ENCODE measurements at places on chromosomes 5 and 9.

GRCh38 chr5:178388386-178389025 is 155.9 kb upstream of the PHYKPL start:
- no peak for DNase-seq

DNA sequence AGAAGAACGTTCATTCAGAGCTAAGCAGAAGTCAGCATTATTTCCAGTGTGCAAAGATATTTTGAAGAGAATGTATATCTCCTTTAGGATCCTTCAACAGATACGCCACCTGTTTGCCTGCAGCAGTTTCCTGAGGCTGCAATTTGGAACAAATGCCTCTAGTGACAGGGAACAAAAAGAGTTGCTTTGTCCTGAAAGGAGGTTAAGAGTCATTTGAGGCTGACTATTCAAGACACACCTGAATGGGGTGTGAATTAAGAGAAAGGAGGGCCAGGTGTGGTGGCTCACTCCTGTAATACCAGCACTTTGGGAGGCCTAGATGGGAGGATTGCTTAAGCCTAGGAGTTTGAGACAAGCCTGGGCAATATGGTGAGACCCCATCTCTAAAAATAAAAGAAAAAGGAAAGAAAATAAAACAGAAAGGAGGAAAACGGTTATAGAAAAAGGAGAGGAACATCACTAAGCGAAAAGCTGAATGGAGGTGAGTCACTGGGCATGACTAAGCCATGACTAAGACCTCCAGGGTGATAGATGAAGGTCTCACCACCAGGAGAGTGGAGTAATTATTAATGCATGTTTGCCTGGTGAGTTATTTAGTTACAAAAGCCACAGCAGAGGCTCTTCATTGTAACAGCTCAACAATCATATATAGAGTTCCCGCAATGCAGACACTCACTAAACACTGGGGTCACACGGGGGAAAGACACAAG is 255.2 kb upstream of the TNC start:
- no peak for DNase-seq

- DNase-seq: no peak
Observed at GRCh38 chr9:8926461-8926860, 1126.9 kb upstream of the DMAC1 start.

GRCh38 chr9:96100385-96101300 is 201.3 kb downstream of the HSD17B3 start:
- no peak for DNase-seq

- DNase-seq: no peak
Observed at GRCh38 chr5:31273161-31273560, 79.7 kb downstream of the CDH6 start.

- DNase-seq: no peak
Observed at GRCh38 chr5:44943647-44944046, 134.9 kb downstream of the MRPS30 start.

DNA sequence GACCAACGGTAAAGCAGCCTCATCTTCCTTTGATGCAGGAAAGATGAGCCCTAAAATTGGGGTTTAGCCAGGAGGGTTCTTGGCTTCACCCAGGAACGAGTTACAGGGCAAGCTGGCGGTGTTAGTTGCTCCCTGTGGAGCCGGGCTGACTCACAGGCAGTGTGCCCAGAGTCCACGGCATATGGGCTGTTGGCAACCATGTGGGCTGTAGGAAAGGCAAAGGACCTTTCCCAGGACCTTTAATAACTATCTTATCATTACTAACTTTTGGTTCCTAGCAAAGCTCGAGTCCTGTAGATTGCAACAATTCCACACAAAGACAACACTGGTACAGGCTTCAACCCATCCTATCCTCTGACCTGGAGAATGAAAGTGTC is 29.8 kb upstream of the CLPTM1L start:
- no peak for DNase-seq

- no peak for DNase-seq
Observed at GRCh38 chr5:151550146-151550545, 41.0 kb downstream of the FAT2 start.

- DNase-seq: no peak
Observed at GRCh38 chr5:78005021-78005785, 229.1 kb upstream of the TBCA start.

- no peak for DNase-seq
Observed at GRCh38 chr9:131491001-131491710, 11.6 kb upstream of the POMT1 start.

GRCh38 chr9:86966852-86967511 is 19.7 kb upstream of the GAS1 start:
- no peak for DNase-seq

GRCh38 chr5:66247176-66247960 is 103.3 kb downstream of the SREK1 start:
- no peak for DNase-seq

DNA sequence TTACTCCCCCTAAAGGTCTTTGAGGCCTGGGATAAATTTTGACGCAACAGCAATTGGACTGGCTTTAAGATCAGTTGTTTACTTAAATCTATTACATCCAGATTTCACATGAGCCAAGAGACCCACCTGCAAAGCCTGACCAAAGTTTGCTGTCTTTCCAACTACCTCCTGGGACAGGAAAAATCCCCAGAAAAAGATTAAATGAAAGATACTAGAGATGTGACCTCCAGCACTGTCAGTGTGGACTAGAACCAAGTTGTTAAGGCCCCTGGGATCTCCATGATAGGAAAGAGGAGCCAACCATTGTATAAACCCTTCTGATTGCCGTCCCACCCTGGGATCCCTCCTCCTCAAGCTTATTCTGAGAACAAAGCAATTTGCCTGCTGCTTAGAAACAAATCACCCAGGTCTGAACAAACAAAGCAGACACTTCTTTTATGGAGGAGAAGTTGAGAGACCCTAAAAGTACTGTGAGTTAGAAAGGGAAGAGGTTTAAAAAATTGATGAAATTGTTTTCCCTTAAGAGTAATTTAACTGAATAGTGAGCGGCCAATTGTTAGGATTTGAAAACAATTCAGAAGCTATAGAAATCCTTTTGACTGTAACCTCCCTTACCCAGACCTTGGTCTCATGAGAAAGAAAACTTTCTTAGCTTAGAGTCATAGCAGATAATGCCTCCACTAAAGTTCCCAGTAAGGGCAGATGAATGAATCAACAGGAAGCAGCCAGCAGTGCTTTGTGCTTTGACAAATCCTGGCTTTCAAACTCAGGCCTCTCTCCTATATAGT is 255.2 kb downstream of the TMEM167A start:
- DNase-seq: no peak

GRCh38 chr5:180628211-180628610 is 21.2 kb downstream of the FLT4 start:
- DNase-seq: no peak

DNA sequence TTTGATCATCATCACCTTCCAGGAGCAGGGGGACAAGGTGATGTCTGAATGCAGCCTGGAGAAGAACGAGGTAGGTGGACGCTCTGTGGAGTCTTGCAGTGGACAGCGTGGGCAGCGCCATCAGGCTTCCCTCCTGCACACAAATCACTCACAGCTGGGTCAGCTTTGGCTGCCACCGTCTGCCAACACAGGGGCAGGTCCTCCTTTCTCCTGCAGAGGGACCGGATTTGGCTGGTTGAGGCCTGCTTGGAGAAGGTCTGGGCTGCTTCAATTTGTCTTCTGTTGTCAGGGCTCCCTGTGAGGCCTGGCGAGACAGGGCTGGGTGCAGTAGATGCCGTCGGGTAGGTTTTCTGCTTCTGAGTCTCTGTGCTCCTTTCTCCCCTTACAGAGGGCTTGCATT is 180.6 kb downstream of the CACNA1B start:
- no peak for DNase-seq

GRCh38 chr5:72271702-72272101 is 48.3 kb downstream of the MRPS27 start:
- DNase-seq: no peak

GRCh38 chr9:121721770-121722169 is 70.3 kb downstream of the DAB2IP start:
- DNase-seq: no peak

GRCh38 chr5:169421677-169422076 is 120.7 kb upstream of the SLIT3 start:
- DNase-seq: no peak

- no peak for DNase-seq
Observed at GRCh38 chr5:104096451-104096850, 533.9 kb upstream of the NUDT12 start.

- no peak for DNase-seq
Observed at GRCh38 chr5:118506217-118506852, 482.0 kb downstream of the DTWD2 start.

- DNase-seq: no peak
Observed at GRCh38 chr5:146001544-146002190, 65.3 kb downstream of the SH3RF2 start.

GRCh38 chr5:82150559-82150958 is 127.6 kb downstream of the RPS23 start:
- DNase-seq: no peak

DNA sequence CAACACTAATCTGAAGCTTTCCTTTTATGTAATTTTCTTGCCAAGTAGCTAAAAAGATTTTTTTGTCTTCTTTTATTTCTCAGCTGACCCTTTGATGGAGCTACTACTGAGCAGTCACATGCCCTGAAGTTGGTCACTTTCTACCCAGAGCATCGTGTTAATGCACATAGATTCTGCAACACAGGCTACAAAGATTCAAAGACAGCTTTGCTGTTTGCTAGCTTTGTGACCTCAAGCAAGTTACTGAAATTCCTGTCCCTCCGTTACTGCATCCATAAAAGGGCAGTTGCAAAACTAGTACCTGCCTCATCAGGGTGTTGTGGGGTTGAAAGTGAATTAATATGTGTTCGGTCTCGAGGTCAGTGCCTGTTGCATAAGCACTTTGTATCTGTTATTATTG is 179.9 kb downstream of the GAS1 start:
- DNase-seq: no peak

GRCh38 chr9:82082563-82082962 is 94.0 kb downstream of the SPATA31D1 start:
- no peak for DNase-seq

DNA sequence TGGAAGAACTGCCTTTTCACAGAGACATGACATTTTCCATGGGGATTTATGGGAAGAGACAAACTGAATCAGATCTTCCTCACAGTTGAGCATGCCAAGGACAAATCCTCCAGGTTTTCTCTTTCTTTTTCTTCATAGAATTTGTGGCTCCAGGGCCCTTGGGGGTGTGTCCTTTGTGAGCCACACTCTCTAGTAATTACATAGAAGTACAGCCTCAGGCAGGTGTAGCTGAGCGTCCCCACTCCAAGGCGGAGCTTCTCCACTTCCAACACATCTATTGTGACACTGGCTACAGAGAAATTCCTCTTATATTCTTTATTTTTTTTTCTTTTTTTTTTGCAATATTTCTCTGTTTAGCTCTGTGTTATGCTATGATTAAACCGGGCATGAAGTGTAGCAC is 420.5 kb upstream of the CD180 start:
- no peak for DNase-seq

DNA sequence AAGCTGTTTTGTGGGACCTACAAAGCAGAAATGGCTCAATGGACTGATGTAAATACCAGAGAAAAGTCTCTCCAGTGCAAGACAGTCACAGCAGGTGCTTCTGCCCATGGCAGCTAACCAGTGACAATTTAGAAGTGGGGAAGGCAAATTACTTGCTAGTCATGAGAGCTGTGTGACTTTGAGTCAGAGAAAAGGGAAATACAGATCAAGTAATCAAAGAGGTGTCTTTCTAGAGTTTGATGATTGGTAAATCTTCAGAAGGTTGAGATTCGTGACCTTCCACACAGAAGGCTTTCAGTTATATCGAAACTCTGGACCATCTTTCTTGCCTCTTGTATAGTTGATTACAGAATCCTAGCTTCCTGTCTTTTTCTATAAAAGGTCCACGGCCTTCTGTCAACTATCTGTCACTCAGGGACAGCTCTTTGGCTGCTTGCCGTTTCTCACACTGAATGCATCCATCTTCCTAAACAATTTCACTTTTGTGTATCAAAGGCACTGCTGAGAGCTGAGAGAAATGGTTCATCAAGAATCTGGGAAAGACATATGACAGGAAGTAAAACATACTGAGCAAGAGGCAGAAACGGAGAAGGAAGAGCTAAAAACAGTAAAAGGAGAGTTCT is 993.9 kb upstream of the ACO1 start:
- no peak for DNase-seq

- no peak for DNase-seq
Observed at GRCh38 chr5:135218486-135218755, 180.6 kb downstream of the MACROH2A1 start.

GRCh38 chr5:56269216-56269927 is 36.2 kb upstream of the ANKRD55 start:
- DNase-seq: no peak

All from GF-D8 (cell line).